Karpas-422 (cell line): ENCODE measurements at places on chromosomes 7 and 10. TPM values are rescaled to one million over a fixed set of nuclear protein-coding genes. Genes with fewer than 3 reads are reported as not detected.

Gene ALDH18A1
- 43.7 and 50.0 TPM in 2 replicates for total RNA-seq

Gene UCN3
- total RNA-seq = not detected in 2 replicates

Gene PNLIPRP3
- not detected in 2 replicates for total RNA-seq

Gene RUFY2
- 10.0 and 30.6 TPM in 2 replicates for total RNA-seq

Gene PRPS1L1
- total RNA-seq = not detected in 2 replicates

Gene KCP
- total RNA-seq = 1.6 and 11.7 TPM in 2 replicates

Gene FEZF1
- not detected in 2 replicates for total RNA-seq

Gene CALHM3
- 0.30 and 0.61 TPM in 2 replicates for total RNA-seq

Gene EEPD1
- total RNA-seq = 28.8 and 63.5 TPM in 2 replicates

- H3K4me3 ChIP-seq = no peak overlapping the region
- H3K27me3 ChIP-seq = no peaks in the 10 kb centered on the region
- no peak overlapping the region for H3K27ac ChIP-seq
- H3K36me3 ChIP-seq = no peaks in the 10 kb centered on the region
- H3K4me1 ChIP-seq = no peaks in the 10 kb centered on the region
Measured at GRCh38 chr10:61304746-61305145, 148.4 kb downstream of the TMEM26 start.

- H3K4me1 ChIP-seq = no peaks in the 10 kb centered on the region
- no peak overlapping the region for H3K27ac ChIP-seq
- H3K36me3 ChIP-seq = no peaks in the 10 kb centered on the region
- H3K27me3 ChIP-seq = no peaks in the 10 kb centered on the region
- no peak overlapping the region for H3K4me3 ChIP-seq
Measured at GRCh38 chr7:151115121-151115835, 29.0 kb downstream of the AGAP3 start.

DNA sequence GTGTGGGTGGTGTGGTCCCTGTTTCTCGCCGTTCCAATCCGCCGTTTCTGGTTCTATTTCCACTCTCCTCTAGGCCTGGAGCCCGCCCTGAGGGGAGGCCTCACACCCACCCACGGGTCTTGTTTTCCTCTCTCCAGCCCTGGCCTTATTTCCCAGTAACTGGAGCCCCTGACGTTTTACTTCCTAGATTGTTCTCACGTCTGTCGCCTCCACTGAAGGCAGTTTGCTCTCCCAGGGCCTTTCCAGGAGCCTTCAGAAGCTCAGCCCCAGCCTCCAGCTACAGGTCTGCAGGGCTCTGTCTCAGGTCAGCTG, 30.6 kb downstream of the CFAP46 start:
- H3K27ac ChIP-seq = no peak overlapping the region
- no peak for DNase-seq
- peaks cover 37% of the 10 kb centered on the region for H3K4me1 ChIP-seq
- H3K27me3 ChIP-seq = no peaks in the 10 kb centered on the region
- no peaks in the 10 kb centered on the region for H3K36me3 ChIP-seq
- no peak overlapping the region for H3K4me3 ChIP-seq

DNA sequence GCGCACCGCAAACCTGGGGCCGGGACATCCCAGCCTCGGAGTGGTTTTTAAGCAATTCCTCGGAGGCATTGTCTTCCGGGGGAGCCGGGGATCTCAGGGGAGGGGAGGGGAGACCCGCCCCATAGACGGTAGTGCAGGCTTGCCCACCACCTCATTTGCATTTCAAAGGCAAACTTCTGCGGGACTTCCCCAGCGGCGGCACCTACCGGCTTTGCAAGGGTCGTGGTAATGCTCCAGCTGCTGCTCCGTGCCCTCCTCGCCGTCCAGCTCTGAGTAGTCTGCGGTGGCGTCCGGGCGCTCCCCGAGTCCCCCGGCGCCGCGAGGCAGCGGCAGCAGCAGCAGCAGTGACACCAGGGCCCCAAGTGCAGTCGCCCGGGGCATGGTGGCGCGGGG, 425 bp downstream of the TLL2 start:
- H3K4me1 ChIP-seq = peaks cover 21% of the 10 kb centered on the region
- H3K4me3 ChIP-seq = peak overlapping the region; percentile 69
- no peak overlapping the region for H3K27ac ChIP-seq
- H3K36me3 ChIP-seq = no peaks in the 10 kb centered on the region

DNA sequence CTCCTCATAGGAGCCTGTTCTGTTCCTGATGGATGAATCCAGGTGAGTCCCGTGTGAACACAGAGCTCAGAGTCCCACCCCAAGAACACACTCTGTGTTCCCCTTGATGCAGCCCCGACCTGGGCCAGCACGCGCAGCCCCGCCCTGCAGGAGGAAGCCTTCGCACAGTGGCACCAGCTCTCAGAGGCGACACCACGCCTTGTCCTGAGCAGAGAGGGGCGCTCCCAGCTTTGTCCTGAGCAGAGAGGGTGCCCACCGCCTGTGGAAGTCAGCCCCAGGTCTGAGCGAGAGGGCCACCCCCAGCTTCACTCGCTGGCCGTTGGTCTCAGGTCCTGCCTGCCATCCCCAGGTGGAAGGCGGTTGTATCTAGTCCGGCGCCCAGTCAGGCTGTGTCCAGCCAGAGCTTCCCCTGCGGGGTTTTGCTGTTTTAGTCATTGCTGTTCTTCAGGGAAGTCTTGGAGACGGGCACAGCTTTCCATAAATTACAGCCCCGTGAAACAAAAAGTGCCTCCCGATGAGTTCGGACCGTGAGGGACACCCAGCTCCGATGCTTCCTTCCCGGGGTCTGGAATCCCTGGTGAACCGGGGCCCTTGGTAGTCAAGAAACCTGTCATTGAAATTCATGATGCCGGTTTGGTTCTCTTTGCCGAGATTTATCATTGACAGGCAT, 43.6 kb downstream of the NKX6-2 start:
- no peak overlapping the region for H3K27ac ChIP-seq
- no peaks in the 10 kb centered on the region for H3K36me3 ChIP-seq
- H3K4me3 ChIP-seq = no peak overlapping the region

GRCh38 chr7:90726120-90726519, 130.0 kb downstream of the CDK14 start:
- H3K36me3 ChIP-seq = peaks cover 46% of the 10 kb centered on the region
- H3K27me3 ChIP-seq = no peaks in the 10 kb centered on the region
- H3K4me3 ChIP-seq = peak overlapping the region; percentile 57
- peak overlapping the region; percentile 91 for H3K27ac ChIP-seq

DNA sequence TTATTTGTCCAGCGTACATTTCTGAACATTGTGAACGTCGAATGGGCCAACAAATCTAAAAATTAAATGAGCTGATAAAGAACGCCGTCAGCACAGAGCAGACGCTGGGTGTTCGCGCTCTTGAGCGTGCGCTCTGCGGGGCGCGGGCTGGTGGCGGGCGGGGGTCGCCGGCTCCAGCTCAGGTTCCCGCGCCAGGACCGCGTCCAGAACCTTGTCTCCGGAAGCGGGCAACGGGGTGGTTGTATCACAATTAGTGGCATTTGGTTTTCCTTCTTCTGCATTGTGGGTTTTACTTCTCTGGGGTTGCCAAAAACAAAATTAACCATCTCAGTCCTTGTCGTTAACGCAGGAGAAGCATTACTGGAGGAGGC, 2.4 kb downstream of the CYP2E1 start:
- no peak for DNase-seq
- no peak overlapping the region for H3K4me3 ChIP-seq
- H3K4me1 ChIP-seq = no peaks in the 10 kb centered on the region
- no peaks in the 10 kb centered on the region for H3K27me3 ChIP-seq

- no peaks in the 10 kb centered on the region for H3K36me3 ChIP-seq
- no peak overlapping the region for H3K4me3 ChIP-seq
- no peaks in the 10 kb centered on the region for H3K4me1 ChIP-seq
- no peaks in the 10 kb centered on the region for H3K27me3 ChIP-seq
Measured at GRCh38 chr7:33400214-33400538, 270.8 kb downstream of the BBS9 start.

- no peak overlapping the region for H3K4me3 ChIP-seq
- H3K36me3 ChIP-seq = no peaks in the 10 kb centered on the region
- H3K27ac ChIP-seq = no peak overlapping the region
Measured at GRCh38 chr7:84847038-84847437, 339.8 kb downstream of the SEMA3D start.

DNA sequence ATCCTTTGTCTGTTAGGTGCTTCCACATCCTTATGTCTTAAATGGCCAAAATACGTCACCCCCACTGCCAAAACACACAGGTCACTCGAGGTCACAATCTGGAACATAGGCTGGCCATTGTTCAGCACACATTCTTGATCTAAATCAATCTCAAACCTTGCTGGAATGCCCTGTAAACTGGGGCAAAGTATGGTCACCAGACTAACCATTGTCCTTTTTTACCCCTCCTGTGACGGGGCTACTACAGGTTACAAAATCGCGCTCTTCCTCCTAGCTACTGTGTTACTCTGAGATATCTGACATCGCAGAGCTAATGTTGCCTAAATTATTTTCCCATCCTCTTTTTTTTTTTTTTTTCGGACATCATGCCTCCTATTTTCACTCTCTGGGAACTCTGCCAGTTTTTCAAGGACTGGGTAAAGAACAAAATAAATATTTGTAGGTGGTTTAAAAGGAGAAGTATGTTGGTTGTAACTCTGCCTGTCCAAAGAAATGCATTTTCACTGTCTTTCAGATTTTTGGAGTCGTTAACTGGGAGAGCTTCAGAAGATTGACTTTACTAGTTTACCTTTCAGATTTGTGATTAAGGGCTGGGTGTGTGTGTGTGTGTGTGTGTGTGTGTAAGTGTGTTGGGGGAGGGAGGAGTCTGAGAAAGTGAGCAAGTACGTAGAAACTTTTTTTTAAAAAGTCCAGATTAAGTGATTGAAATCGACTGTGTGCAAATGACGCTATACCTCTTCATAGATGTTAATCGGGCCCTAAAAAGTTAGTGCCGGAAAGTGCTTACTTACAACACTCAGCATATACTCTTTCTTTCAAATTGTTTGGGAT, 942 bp upstream of the KIAA1217 start:
- H3K27me3 ChIP-seq = no peaks in the 10 kb centered on the region
- no peak for DNase-seq
- no peaks in the 10 kb centered on the region for H3K36me3 ChIP-seq
- H3K4me1 ChIP-seq = no peaks in the 10 kb centered on the region

GRCh38 chr7:17075601-17076255, 193.9 kb upstream of the AGR3 start:
- H3K4me1 ChIP-seq = no peaks in the 10 kb centered on the region
- no peaks in the 10 kb centered on the region for H3K36me3 ChIP-seq
- no peak for DNase-seq
- H3K4me3 ChIP-seq = no peak overlapping the region
- H3K27me3 ChIP-seq = no peaks in the 10 kb centered on the region

- H3K4me1 ChIP-seq = no peaks in the 10 kb centered on the region
- no peaks in the 10 kb centered on the region for H3K36me3 ChIP-seq
- H3K27me3 ChIP-seq = no peaks in the 10 kb centered on the region
- no peak overlapping the region for H3K27ac ChIP-seq
Measured at GRCh38 chr7:68866200-68866570, 732.1 kb upstream of the AUTS2 start.

- no peak overlapping the region for H3K4me3 ChIP-seq
- H3K27me3 ChIP-seq = no peaks in the 10 kb centered on the region
- no peak overlapping the region for H3K27ac ChIP-seq
- no peak for DNase-seq
- H3K4me1 ChIP-seq = no peaks in the 10 kb centered on the region
Measured at GRCh38 chr7:27235387-27236311, 7.0 kb upstream of the EVX1 start.

DNA sequence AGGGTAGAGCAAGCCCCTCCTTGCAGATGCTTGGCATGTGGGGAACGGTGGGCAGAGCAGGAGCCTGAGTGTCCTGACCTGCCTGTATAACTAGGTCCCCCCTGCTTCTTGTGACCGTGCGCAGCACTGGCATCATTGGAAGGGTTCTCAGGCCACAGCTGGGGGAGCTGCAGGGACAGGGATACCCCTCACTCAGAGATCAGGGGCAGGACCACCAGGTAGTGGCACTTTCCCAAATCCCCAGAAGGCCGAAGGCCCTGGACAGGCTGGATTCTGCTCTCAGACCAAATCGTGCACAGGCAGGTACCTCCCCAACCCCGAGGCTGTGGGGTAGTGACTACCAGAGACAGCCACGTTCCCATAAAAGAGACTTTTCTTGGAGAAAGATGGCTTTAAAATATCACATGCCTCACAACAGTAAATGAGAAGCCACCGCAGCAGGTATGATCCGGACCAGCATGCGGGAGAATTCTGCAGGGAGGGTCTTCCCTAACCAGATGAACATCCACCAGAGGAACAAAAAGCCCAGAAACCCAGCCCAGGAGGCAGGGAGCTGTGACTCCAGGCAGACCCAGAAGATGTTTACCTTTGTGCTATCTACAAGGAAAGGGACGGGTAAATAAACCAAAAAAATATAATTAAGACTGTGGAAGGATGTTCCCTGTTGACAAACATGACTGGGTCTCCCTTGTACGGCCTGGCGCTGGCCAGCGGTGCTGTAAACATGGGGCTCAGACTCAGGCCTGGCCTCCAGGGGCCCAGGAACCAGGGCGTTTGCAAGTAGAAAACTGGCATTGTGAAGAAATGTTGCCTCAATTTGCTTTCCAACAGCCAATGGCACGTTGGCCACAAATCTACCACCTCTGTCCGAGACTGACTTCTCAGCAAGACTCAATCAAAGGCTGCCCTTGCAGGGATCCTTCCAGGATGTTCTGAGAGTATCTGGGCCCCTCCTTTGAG, 180.0 kb downstream of the TNS3 start:
- H3K27me3 ChIP-seq = no peaks in the 10 kb centered on the region
- no peak overlapping the region for H3K27ac ChIP-seq
- H3K4me1 ChIP-seq = peaks cover 14% of the 10 kb centered on the region
- no peak overlapping the region for H3K4me3 ChIP-seq

- H3K27me3 ChIP-seq = no peaks in the 10 kb centered on the region
- H3K4me3 ChIP-seq = peak overlapping the region; percentile 89
- H3K27ac ChIP-seq = peak overlapping the region; percentile 89
Measured at GRCh38 chr10:70145166-70145665, 1.3 kb downstream of the TYSND1 start.

DNA sequence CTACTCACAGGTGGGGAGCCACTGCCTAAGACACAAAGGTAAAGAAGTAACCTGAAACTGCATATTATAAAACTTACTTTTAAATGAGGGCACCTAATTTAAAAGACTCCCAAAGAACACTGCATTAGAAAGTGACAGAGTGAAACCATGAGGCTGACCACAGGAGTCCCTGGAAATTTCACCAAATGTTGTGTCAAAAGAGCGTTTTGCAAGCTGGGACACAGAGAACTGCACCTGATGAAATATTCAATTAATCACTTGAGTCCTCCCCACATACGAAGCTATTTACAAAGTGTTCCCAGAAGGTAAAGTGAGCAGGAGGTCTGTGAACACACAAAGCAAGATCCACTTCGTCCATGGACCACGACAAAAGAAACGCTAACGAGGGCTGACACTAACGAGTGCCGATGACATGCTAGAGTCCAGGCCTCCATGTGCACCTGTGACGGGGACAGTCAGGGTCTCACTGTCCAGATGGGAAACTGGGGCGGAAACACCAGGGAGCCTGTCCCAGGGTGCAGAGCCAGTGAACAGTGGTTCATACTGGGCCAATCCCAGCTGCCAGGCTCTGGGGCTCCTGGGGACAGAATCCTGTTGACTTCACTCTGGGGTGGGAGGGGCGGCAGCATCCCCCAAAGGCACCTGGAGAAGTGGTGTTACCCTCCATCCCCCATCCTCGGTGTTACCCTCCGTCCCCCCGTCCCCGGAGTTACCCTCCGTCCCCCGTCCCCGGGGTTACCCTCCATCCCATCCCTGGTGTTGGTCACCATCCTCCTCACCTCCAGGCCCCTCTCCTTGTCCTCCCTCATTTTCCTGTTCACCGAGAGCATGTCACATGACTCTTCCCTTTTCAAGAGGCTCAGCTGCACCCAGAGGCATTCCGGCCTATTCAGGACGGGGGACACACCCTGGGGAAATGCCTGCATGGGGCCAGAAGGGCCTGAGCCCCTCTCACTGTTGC, 63.4 kb downstream of the DIP2C start:
- H3K27me3 ChIP-seq = no peaks in the 10 kb centered on the region
- H3K4me1 ChIP-seq = no peaks in the 10 kb centered on the region
- H3K36me3 ChIP-seq = no peaks in the 10 kb centered on the region
- no peak overlapping the region for H3K27ac ChIP-seq
- no peak overlapping the region for H3K4me3 ChIP-seq

- H3K36me3 ChIP-seq = no peaks in the 10 kb centered on the region
- peak; percentile 74 for DNase-seq
- H3K4me3 ChIP-seq = no peak overlapping the region
- H3K4me1 ChIP-seq = peaks cover 6% of the 10 kb centered on the region; the same call in 1 of the 2 replicates
- 0 out of 2 replicates have a peak, but pooled peaks cover 2% of the 10 kb centered on the region for H3K27me3 ChIP-seq
Measured at GRCh38 chr10:117449636-117450035, 74.4 kb upstream of the PDZD8 start.
